Globus pallidus (tissue), 1 donor: ENCODE measurements at places on chromosomes 5 and 9.

- DNase-seq = no peak
Observed at GRCh38 chr5:155434681-155435080, 421.1 kb downstream of the KIF4B start.

DNA sequence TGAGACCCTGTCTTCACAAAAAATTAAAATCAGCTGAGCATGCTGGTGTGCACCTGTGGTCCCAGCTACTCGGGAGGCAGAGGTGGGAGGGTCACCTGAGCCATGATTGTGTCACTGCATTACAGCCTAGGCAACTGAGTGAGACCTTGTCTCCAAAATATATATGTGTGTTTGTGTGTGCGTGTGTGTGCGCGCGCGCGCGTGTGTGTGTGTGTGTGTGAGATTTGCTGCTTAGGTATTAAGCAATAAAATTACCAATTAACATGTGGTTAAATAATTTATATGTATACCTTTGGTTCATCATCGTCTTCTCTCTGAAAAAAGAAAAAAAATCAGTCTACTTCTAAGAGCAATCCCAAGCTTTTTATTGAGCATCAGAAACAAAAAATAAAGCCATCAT lies 86.0 kb upstream of the FSD1L start:
- no peak for DNase-seq

DNA sequence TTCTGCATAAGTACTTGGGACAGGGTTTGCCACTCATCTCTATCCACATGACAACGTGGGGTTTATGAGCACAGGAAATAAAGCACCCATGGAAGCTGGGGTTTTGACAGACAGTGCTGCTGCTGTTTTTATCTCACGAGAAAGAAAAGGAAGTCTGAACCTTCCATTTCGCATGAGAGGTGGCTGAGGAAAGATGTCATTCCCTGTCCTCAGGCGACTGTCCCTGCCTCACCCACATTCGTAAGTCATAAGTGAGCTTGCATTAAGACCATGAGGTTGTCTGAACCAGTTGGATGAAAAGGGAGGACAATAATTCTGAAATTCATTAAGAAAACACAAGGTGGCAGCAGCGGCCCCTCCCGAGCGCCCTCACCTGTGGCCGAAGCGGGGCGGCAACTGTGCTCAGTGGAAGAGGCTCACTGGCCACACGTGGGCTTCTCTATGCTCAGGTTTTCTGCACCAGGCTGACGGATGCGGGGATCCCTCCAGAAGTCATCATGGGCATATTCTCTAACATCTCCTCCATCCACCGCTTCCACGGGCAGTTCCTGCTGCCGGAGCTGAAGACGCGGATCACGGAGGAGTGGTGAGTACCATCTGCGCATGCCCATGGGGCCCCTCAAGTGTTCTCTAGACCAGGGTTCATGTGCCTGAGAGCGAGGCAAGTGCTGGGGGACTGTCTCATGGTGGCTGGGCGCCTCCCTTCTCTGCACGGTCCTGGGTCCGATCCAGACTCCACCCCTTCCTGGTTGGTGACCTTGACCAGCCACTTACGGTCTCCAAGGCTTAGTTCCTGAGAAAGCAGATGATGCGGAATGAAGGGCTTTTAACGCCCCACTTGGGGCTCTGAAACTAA lies 54.7 kb upstream of the SUSD3 start:
- no peak for DNase-seq

GRCh38 chr5:111165058-111165457 lies 59.1 kb upstream of the CAMK4 start:
- DNase-seq = no peak

GRCh38 chr9:115804206-115804605 lies 349.4 kb upstream of the PAPPA start:
- DNase-seq = no peak

DNA sequence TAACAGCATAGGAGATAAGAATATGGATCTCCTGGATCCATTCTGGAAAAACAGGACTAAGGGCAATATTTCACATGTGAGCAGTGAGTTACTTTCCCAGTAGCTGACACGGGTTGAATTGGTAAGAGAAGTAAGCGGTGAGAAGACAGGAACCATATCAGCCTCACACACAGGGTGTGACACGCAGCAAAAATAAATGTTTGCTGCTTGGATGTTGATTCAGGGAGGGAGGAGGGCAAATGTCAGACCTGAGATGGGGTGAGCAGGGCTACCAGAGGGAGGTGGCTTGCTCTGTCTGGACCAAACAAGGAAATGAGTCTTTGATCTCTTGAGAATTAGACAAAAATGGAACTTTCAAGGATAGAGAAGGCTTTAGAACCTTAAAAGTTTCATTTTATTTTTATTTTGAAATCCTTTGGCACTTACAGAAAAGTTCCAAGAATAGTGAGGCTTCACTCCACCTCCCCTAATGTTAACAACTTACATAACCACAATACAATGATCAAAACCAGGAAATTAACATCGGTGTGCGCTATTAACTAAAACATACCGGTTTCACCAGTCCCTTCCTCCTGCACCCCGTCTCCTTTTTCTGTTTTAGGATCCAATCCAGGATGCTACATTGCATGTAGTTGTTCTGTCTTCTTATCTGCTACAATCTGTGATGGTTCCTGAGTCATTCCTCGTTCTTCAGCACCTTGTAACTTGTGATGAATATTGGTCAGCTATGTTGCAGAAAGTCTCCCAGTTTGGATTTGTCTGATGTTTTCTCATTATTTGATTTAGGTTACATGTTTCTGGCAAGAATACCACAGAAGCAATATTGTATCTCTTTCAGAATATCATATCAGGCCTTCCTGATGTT lies 20.5 kb upstream of the ARHGEF28 start:
- no peak for DNase-seq

DNA sequence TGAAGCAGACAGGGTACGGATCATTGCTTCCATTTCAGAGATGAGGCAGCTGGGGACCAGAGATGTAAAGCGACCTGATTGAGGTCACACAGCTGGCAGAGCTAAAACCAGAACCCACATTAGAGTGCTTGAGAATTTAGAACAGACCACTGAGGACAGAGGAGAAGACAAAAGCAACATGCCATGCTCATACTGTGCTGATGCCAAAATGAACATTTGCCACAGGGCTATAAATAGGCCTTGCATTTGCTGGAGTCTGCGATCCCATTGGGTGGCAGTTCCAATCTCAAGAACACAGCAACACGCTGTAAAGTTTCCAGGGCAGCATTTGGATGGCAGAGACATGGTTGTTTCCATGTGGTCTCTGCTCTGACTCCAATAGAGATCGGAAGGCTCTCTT lies 222.4 kb upstream of the TBC1D2 start:
- no peak for DNase-seq

DNA sequence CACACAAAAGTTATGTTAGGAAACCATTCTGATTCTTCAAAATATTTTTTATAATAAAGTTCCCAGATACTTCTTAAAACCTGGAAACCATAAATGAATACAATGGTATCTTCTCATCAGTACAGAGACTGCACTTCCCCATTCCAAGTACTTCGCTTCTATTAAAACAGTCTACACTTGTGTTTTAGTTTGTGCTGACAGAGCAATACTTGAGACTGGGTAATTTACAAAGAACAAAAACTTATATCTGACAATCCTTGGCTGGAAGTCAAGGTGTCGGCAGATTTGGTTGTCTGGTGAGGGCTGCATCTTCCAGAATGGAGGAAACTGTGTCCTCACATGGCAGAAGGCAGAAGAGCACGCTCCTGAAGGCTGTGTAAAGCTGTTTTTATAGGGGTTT lies 70.1 kb downstream of the RFX3 start:
- DNase-seq = no peak

- DNase-seq = no peak
Observed at GRCh38 chr9:115254287-115255180, 136.6 kb upstream of the TNC start.

- no peak for DNase-seq
Observed at GRCh38 chr9:80440724-80441123, 869.0 kb downstream of the TLE4 start.
